ENCODE measurements at places on chromosomes 7 and 10.

DNA sequence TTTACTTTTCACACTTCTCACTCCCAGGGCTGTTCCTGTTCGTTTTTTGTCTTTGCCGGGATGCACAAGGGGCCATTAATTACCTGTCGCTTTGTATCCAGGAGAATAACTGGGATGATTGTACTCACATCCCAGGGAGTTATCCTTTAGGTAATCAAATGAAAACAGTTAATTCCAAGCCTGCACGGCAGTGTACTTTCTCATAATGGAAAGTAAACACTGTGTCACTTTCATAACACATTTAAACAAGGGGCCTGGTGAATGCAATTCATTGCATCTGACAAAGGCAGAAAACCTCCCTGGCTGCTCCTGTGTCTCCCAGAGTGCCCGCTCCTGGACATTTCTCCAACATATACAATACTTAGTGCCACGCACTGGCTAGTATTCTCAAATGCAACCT, 138.7 kb upstream of the CELF2 start:
- no peak for DNase-seq

- no peak for DNase-seq
Measured at GRCh38 chr7:30567081-30567480, 27.6 kb upstream of the GARS1 start.

DNA sequence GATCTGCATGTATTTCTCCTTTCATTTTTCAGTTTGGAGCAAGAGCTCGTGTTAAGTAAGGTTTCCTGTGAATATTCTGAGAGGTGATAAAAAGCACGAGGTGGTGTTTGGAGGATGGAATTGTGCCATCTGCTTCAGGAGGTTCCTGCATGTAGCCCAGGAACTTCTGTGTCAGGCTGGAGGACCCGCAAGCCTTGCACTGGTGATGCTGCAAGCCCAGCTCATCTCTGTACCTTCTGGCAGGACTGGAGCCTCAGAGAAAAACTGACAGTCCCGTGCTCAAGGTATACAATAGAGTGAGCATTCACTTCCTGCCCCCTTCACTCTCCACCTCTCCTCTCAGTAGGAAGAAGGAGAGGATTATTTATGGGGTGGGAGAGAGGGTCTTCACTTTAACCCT, 240.7 kb upstream of the CCDC6 start:
- no peak for DNase-seq

GRCh38 chr10:98555021-98555619, 108.4 kb upstream of the HPS1 start:
- DNase-seq = no peak

GRCh38 chr7:125326666-125327255, 397.1 kb upstream of the POT1 start:
- no peak for DNase-seq

DNA sequence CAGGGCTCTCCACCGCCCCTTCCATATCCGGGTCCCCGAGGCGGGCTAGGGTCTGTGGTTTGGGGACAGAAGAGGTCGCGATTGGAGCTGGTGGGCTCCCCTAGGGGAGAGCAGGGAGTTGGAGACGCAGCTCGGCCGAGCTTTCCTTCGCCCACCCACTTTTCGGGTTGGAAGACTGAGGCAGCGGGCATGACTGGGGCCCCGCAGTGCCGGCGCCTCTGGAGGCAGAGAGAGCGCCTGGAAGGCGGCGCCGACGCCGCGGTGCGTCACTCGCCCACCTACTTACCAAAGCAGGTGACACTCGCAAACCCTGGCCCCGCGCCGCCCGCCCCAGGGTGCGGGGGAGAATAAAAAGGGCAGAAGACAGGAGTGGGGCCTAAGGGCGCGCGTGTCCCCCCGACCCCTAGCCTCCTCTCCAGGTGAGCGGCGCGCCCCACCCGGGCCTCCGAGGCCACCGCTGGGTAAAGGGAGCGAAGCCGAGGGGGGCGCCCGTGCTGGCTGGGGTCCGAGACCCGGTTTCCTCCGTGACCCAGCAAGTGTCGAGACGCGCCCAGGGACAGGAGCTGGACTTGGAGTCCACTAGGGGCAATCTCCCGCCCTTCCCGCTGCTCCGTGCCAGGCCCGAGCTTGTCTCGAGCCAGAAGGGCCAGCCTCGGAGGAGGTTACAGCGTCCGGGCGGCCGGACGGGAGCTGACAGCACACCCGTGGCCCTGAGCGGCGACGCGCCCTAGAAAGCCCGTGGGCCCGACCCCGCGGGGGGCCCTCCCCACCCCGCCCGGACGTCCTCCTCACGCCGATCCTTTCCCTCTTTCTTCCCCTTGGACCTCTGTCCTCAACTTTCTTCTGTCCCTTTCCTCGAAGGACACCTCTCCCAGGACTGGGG, 34.4 kb upstream of the GRID1 start:
- DNase-seq = peak; percentile 74

DNA sequence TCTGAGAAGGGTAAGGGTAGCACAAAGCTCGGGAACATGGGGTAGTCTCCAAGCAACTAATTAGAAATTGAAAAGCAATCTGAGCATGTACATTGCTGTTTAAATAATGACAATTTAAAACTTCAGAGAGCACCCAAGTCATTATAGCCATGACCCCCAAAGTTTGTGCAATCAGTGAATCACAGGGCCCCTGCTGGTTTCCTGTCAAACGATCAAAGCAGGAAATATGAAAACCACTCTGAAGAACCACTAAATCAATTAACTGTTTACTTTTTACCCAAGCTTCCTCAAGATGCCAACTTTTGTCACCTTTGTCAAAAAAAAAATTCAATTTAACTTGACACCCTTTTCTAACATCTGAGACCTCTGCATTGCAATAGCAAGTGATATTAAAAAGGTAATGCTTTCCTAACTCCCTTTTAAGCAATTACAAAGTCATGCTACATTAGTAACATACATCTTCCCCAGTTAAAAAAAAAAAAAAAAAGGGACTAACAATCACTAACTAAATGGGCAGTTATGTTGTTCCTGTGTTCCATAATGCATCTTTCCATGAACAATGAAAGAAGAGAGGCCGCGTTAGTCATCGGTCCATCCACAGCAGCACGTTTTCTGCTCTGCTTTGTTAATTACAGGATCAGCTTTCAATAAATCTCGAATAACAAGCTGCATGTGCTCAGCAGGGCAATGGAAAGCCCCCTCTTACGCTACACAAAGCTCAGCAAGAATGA, 80.6 kb downstream of the ETV1 start:
- no peak for DNase-seq

- peak; percentile 10 for DNase-seq
Measured at GRCh38 chr10:1575481-1576244, 161.7 kb downstream of the ADARB2 start.

- DNase-seq = no peak
Measured at GRCh38 chr10:24901686-24902399, 50.6 kb downstream of the PRTFDC1 start.

DNA sequence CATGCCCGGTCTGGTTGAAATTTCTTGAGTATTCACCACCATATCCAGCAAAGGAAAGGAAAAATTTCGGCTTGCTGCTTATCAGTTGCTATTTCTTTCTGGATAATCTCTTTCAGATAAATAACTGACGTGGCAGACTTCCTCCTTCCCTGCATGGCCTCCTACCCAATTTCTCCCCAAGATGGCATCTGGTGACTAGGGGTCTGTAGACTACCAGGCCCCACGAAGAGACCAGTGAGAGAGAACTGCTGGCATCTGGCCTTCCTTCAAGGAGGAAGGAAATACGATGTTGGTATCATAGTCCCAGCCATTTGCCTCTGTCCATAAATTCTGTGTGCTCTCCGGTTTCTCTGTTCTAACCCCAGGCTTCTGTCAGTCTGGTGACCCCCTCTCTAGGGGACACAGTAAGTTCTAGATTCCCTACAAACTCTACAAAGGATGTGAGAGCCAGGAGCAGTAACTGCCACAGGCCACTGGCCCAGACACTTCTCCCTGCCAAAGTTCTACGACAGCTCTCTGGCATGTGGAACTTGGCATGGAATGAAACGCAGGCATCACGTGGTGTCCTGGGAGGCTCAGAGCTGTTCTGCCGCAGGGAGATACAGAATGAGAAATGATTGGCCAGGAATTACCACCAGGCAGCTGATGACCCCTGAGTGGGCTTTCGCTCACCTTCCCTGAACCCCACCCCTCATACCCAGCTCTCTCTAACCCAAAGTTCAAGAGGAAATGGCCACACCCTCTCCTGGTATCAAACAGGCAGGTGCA, 30.0 kb upstream of the MSRB2 start:
- DNase-seq = peak; percentile 90

GRCh38 chr7:116455009-116455408, 44.5 kb upstream of the CAV2 start:
- DNase-seq = no peak

Measured in head of caudate nucleus (tissue), 42 donors.